ENCODE measurements at places on chromosomes 1 and 21. TPM values are rescaled to one million over a fixed set of nuclear protein-coding genes. Genes with fewer than 3 reads are reported as not detected.

The KCNE2 gene
- polyA plus RNA-seq, result 0.35 TPM

The TLCD4 gene
- 1.3 TPM for polyA plus RNA-seq

The HNRNPU gene
- 228 TPM for polyA plus RNA-seq

The KDF1 gene
- not detected for polyA plus RNA-seq

The AGT gene
- polyA plus RNA-seq, result not detected

The HAO2 gene
- not detected for polyA plus RNA-seq

The LENEP gene
- not detected for polyA plus RNA-seq

The IFT25 gene
- 50.3 TPM for polyA plus RNA-seq

The TPTE gene
- not detected for polyA plus RNA-seq

The C1orf210 gene
- not detected for polyA plus RNA-seq

The WNT2B gene
- polyA plus RNA-seq, result not detected
